ENCODE measurements at places on chromosomes 11 and 22. TPM values are rescaled to one million over a fixed set of nuclear protein-coding genes. Genes with fewer than 3 reads are reported as not detected.

The C22orf31 gene
- total RNA-seq = not detected

The E2F8 gene
- total RNA-seq = not detected

The ACER3 gene
- total RNA-seq = 22.8 TPM

The KLHL35 gene
- not detected for total RNA-seq

The LMNTD2 gene
- total RNA-seq = 1.4 TPM

The ZP1 gene
- 3.0 TPM for total RNA-seq

The TTLL1 gene
- total RNA-seq = 5.3 TPM

The ELP4 gene
- total RNA-seq = 14.1 TPM

The AGBL2 gene
- not detected for total RNA-seq

The MS4A3 gene
- total RNA-seq = not detected

The CDC45 gene
- total RNA-seq = 1.2 TPM

The SHANK3 gene
- total RNA-seq = 61.3 TPM

The DNAJB13 gene
- total RNA-seq = not detected

The POLR3H gene
- 37.7 TPM for total RNA-seq

The MFRP gene
- total RNA-seq = not detected

The SLC1A2 gene
- total RNA-seq = 3.7 TPM
